Sigmoid colon (tissue), 7 donors: ENCODE measurements at places on chromosomes 12 and 14. TPM values are rescaled to one million over a fixed set of nuclear protein-coding genes. Genes with fewer than 3 reads are reported as not detected.

SIX6 gene
- not detected for total RNA-seq

TBX3 gene
- total RNA-seq: 6.6 TPM

SLC17A8 gene
- total RNA-seq: not detected

CCDC175 gene
- not detected for total RNA-seq

TMED8 gene
- total RNA-seq: 14.4 TPM

GDF3 gene
- total RNA-seq: not detected

FZD10 gene
- 0.71 TPM for total RNA-seq

CFAP54 gene
- 3.1 TPM for total RNA-seq

RNU6-8 gene
- total RNA-seq: not detected

SLC24A4 gene
- total RNA-seq: 0.55 TPM

KLHDC1 gene
- total RNA-seq: 19.1 TPM

NEUROD4 gene
- total RNA-seq: not detected

TCL1B gene
- not detected for total RNA-seq

HCAR3 gene
- not detected for total RNA-seq

BCDIN3D gene
- total RNA-seq: 5.4 TPM

HOXC12 gene
- total RNA-seq: not detected

IQSEC3 gene
- 0.33 TPM for total RNA-seq

CIROP gene
- total RNA-seq: not detected

KRT77 gene
- not detected for total RNA-seq

INHBC gene
- not detected for total RNA-seq

SERPINA12 gene
- not detected for total RNA-seq

ANKS1B gene
- total RNA-seq: 57.3 TPM

GALNT6 gene
- total RNA-seq: 2.5 TPM

RGS6 gene
- 1.8 TPM for total RNA-seq

NTF3 gene
- total RNA-seq: 0.95 TPM

GPR135 gene
- 5.7 TPM for total RNA-seq

NID2 gene
- 32.6 TPM for total RNA-seq

KRT74 gene
- not detected for total RNA-seq

SMCO2 gene
- total RNA-seq: not detected

PRR4 gene
- 4.4 TPM for total RNA-seq

SERPINA1 gene
- 5.1 TPM for total RNA-seq

CRIP1 gene
- 24.3 TPM for total RNA-seq

INSM2 gene
- not detected for total RNA-seq

OR6C6 gene
- total RNA-seq: not detected

MYO1A gene
- 0.82 TPM for total RNA-seq

ARMH4 gene
- 6.6 TPM for total RNA-seq

SYCP3 gene
- 0.14 TPM for total RNA-seq

SMOC1 gene
- total RNA-seq: 0.27 TPM

CD163 gene
- total RNA-seq: 230 TPM

LALBA gene
- total RNA-seq: not detected

CCDC177 gene
- total RNA-seq: not detected

DAO gene
- total RNA-seq: not detected

DDX11 gene
- total RNA-seq: 15.0 TPM

SOAT2 gene
- not detected for total RNA-seq

ATL1 gene
- 22.5 TPM for total RNA-seq

PPFIA2 gene
- 4.4 TPM for total RNA-seq

ADAM21 gene
- not detected for total RNA-seq

P2RX7 gene
- total RNA-seq: 5.3 TPM

BAZ2A gene
- 39.6 TPM for total RNA-seq
